Glutamatergic neuron (in vitro differentiated cells): ENCODE measurements at places on chromosomes 3 and 15. TPM values are rescaled to one million over a fixed set of nuclear protein-coding genes. Genes with fewer than 3 reads are reported as not detected.

ELP6 gene
- 40.0 TPM for total RNA-seq

TRPM1 gene
- total RNA-seq, result not detected

ADCY5 gene
- 2.1 TPM for total RNA-seq

C3orf22 gene
- not detected for total RNA-seq

TTC21A gene
- total RNA-seq, result 7.8 TPM

C3orf80 gene
- total RNA-seq, result 0.34 TPM

MKRN2 gene
- 25.8 TPM for total RNA-seq

PLSCR4 gene
- total RNA-seq, result not detected

BLOC1S6 gene
- total RNA-seq, result 38.7 TPM

ATP8B4 gene
- not detected for total RNA-seq

KLF15 gene
- total RNA-seq, result 0.74 TPM

HYAL1 gene
- total RNA-seq, result 0.96 TPM

LNP1 gene
- 2.0 TPM for total RNA-seq

GPR27 gene
- total RNA-seq, result 4.7 TPM

CCR9 gene
- total RNA-seq, result not detected
